ENCODE measurements at places on chromosomes 5 and 9.

- no peak for DNase-seq
Observed at GRCh38 chr5:66169534-66169933, 25.4 kb downstream of the SREK1 start.

DNA sequence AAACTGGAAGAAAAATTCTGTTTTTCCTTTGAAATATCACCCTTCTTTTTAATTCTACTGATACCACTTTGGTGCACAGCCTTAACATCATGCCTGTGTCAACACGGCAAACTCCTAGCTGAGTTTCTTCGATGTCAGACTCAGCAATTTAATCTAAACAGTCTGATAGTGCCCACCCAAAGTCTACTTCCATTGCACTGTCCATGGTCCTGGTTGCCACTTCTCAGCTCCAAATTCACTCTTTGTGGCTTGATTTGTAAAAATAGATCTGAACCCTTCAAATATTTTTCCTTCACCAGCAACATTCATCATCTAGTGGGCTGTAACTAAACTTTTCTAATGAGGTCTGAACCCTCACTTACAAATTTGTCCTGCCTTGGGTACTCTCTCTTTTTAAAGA lies 107.8 kb downstream of the NUDT12 start:
- DNase-seq = no peak

DNA sequence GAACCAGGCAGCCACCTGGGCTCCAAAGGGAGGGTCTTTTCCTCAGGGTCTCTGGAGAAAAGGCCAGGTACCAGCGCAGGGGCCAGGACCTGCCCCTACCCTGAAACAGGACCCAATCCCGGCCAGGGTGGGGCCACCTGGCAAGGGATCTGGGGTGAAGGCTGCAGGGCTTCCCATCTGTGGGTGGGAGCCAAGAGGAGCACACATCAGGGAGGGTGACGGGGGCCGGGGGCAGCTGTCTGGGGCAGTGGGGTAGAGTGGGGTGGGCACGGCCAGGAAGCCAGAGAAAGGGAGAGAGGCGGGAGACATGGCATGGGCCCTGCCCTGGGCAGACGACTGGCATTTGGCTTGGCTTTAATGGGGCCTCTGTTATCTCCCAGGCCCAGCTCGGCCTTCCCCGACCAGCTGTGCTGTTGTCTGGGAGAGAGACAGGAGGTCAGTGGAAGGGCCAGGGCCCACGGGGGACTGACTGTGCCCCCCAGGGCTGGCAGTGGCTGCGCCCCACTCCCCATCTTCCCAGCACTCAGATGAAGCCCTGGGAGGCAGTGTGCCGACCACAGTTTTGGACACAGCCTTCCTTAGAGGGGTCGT lies 57.2 kb upstream of the RNF130 start:
- no peak for DNase-seq

GRCh38 chr5:169411786-169412430 lies 111.0 kb upstream of the SLIT3 start:
- DNase-seq = no peak

- no peak for DNase-seq
Observed at GRCh38 chr9:123334639-123335038, 21.4 kb upstream of the CRB2 start.

DNA sequence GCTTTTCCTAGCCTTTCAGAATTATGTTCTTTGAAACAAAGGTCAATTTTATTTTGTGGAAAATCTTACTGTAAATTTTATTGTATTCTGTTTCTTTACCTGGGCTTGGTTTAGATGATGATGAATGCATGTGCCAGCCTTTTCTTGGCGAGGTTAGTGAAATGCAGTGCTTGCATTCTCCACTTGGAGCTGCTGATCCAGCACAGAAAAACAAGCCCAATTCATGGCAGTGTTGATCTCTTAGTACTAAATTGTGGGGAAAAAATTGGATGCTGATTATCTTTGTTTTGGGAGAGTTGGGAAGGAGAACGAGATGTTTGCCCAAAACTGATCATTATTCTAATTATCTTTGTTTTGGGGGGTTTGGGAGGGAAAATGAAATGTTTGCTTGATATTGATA lies 3.7 kb downstream of the HABP4 start:
- DNase-seq = no peak

- DNase-seq = no peak
Observed at GRCh38 chr5:17346811-17347210, 129.4 kb downstream of the BASP1 start.

GRCh38 chr9:18240213-18240612 lies 233.7 kb upstream of the ADAMTSL1 start:
- DNase-seq = no peak

- no peak for DNase-seq
Observed at GRCh38 chr5:169551146-169551545, 32.4 kb upstream of the SPDL1 start.

- DNase-seq = no peak
Observed at GRCh38 chr5:39755986-39756385, 331.2 kb upstream of the DAB2 start.

GRCh38 chr5:622946-623522 lies 10.9 kb downstream of the CEP72 start:
- DNase-seq = no peak

DNA sequence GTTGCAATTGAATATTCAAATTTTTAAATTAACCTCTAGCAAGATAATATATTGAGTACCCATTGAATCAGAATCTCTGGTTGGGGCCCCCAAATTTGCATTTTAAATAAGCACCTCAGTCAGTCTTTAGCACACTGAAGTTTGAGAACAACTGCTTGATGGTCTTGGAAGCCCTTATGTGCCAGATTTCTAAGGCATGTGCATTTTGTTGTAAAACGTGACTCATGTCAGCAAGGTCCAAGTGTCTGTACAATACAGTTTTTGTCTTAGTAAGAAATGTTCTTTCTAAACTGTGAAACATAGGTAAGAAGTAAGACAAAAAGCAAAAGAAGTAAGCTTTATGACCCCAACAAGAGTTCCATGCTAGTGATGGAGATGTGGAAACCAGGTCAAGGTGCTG lies 59.1 kb upstream of the PHF2 start:
- no peak for DNase-seq

DNA sequence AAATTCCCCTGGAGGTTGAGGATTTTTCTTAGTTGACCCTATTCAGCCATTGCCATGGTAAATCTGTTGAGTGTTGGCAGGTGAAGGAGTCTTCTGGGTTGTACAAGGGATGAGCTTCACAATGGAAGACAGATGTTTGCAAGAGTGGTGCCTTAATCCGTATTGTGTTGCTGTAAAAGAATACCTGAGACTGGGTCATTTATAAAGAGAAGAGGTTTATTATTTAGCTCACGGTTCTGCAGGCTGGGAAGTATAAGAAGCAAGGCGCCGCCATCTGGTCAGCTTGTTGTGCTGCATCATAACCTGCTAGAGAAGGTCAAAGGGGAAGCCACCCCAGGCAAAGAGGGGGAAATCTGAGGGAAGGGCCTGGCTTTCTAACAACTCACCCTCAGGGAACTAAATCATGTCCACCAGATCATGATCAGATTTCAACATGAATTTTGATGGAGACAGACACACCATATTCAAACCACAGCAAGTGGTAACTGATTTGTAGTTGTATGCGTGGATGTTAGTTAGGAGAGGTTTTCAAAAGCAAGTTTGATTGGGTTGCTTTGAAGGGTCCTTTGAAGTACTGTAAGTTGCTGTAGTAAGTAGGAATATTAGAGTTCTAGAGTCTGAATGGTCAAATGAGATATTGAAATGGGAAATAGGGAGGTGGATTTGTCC lies 2.5 kb downstream of the TNPO1 start:
- DNase-seq = peak; percentile 24

- no peak for DNase-seq
Observed at GRCh38 chr9:81871695-81872094, 56.5 kb upstream of the SPATA31D4 start.

GRCh38 chr9:128929560-128929959 lies 8.8 kb downstream of the PHYHD1 start:
- DNase-seq = no peak

GRCh38 chr5:77936365-77936693 lies 160.2 kb upstream of the TBCA start:
- no peak for DNase-seq

DNA sequence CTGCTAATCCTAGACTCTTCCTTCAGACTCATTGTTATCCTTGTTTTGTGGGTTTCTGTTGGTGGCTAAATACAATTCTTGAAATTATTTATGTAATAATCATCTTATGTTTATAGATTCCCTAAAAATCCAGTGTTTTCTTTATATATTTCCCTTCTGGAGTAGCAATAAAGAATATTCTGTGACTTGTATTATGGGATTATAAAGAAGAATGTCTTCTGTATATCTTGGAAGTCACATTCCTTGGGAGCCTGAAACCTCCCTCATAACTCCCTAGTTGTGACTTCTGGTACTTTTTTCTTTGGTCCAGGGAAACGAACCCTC lies 356.1 kb downstream of the TMEM167A start:
- no peak for DNase-seq

GRCh38 chr5:157959370-157959769 lies 100.4 kb upstream of the CLINT1 start:
- no peak for DNase-seq

- no peak for DNase-seq
Observed at GRCh38 chr5:136076881-136077445, 48.2 kb downstream of the TGFBI start.

DNA sequence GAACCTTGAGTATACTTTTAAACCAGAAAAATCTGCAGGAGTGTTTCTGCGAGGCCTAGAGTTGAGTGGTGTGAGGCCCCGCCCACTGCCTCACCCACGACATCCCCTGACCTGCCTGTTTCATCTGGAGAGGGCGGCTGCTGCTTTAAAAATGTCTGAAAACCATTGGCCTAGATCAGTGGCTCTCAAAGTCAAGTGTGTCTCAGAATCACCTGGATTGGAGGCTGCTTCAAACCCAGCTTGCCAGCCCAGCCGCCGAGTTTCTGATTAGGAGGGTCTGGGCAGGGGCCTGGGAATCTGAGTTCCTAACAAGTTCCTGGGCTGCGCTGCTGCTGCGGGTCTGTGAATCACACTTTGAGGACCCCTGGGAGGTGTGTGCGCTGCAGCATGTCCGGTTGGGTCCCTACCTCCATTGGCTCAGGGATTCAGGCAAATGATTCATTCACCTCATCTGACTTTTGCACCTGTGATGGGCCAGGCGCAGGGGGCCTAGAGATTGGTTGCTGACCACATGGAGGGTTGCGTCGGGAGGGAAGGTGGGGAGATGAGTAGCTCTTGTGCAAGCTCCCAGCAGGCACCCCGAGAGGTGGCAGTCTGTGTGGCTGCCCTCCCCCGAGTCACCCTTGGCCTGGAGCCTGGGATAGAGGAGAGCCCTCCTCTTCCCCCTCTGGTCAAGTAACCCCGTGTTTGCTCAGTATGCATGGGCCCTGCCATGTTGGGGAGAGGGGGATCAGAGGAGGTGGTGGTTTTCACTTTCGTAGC lies 27.6 kb upstream of the HMCN2 start:
- no peak for DNase-seq

GRCh38 chr9:127187231-127187956 lies 65.0 kb upstream of the ANGPTL2 start:
- no peak for DNase-seq

- DNase-seq = no peak
Observed at GRCh38 chr5:172319708-172320441, 36.3 kb upstream of the UBTD2 start.

GRCh38 chr5:59218424-59219045 lies 635.7 kb downstream of the RAB3C start:
- no peak for DNase-seq

DNA sequence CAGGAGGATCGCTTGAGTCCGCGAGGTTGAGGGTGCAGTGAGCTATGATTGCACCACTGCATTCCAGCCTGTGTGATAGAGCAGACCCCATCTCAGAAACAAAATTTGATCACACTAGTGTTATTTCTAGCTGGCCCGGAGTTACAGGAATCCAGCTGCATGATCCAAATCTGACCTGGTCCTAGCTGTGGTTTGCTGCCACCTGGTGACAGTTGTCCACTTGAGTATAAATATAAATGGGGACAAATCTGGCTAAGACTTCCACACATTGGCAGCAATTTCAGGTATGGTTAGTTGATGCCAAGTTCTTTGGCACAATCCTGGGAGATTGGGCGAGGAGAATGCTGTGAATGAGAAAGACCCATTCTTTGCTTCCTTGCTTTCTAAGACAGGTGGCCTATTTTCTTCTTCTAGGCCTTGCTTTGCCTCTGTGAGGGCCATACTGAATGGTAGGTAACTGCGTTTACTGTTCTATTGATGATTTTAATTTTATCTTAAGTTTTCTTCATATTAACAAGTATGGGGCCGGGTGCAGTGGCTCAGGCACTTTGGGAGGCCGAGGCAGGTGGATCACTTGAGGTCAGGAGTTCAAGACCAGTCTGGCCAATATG lies 35.4 kb downstream of the UBE2R2 start:
- DNase-seq = peak; percentile 9

GRCh38 chr9:26579056-26579455 lies 313.5 kb downstream of the CAAP1 start:
- DNase-seq = no peak

DNA sequence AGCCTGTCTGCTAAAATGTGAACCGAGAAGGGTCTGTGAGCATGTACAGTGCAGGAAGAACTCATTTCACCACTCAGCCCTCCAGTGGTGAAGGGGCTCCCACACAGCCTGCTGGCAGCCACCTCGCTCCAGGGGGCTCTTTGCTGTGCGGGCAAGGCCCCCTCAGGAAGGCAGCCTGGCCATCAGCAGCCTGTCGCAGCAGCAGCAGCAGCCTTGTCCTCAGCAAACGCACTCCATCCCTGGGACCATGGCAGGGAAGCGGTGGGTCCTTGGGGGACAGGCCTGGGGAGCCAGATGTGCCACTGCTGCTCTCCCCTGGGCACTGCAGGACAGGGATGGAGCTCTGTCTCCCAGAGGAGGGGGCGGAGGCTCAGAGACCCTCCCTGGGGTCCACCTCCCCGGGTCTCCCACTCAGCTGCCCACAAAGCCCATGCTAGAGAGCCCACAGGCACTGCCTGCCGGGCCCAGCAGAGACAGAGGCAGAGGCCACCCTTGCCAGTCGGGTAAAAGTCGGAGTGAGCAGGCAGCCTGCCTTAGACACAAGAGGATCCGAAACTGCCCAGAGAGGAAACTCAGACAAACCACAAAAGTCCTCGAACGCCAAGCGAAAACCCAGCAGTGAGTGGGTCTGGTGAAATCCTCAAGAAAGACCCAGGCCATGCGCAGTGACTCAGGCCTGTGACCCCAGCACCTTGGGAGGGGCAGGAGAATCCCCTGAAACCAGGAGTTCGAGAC lies 8.0 kb downstream of the BRD3 start:
- no peak for DNase-seq

- DNase-seq = no peak
Observed at GRCh38 chr5:66322786-66323528, 178.9 kb downstream of the SREK1 start.

GRCh38 chr5:80975065-80975464 lies 14.9 kb downstream of the RASGRF2 start:
- no peak for DNase-seq

- no peak for DNase-seq
Observed at GRCh38 chr5:58773744-58774441, 191.0 kb downstream of the RAB3C start.

DNA sequence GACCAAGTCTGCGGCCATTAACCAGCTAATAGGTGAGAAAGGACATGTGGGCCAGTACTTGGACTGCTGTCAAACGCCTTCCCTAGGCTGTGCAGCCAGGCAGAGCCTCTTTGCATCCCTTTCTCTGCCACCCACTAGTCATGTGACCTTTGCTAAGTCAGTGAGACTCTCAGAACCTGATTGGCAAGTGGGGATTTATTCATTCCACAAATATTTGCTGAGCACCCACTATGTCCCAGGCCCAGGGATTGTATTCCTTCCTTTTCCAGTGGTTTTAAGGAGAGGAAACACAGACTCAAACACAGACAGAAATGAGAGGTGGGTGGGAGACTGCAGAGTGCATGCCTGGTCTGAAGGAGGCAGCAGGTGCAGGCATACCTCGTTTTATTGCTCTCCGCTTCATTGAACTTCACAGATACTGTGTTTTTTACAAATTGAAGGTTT lies 71.6 kb upstream of the GALNT10 start:
- no peak for DNase-seq

Data from stimulated activated CD4-positive, alpha-beta T cell treated with anti-CD3 and anti-CD28 coated beads, Interleukin-15, amount 100 ng/mL, for 1 hour (primary cell).